ENCODE measurements at places on chromosomes 2 and 18. TPM values are rescaled to one million over a fixed set of nuclear protein-coding genes. Genes with fewer than 3 reads are reported as not detected.

DNA sequence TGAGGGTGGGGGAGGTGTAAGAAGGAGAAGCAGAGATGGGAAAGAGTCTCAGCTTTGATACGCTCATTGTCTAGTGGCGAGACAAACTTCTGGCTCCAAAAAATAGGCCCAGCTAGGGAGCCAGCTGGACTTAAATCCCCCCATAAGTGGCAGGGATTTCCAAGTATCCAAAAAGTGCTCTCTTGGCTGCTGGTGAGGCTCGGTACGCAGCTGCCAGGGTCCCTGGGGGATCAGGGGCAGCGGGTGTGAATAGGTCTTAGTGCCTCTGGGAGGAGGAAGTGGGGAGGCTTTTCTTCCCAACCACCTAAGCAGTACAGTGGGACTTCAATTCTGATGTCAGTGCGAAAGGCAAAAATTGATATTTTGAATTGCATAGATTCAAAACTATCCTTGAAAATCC lies 73.5 kb downstream of the ALK start:
- DNase-seq = no peak

DNA sequence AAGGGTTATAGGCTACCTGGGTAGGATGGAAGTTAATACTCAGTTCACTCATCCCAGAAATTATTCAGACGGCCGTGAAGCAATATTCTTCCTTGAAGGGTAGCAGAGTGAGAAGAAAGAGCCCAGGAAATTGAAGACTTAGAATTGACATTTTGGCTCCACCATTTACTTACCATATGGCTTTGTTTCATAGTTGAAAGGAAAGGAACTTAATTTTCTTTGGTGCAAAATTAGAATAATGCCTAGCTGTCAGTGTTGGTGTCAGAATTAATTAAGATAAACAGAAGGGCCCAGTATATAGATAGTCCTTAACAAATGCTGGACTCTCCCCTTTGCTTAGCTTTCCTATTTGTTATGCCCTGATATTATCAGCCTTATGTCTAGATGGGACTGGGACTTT lies 263.2 kb downstream of the KCNJ3 start:
- no peak for DNase-seq

DNA sequence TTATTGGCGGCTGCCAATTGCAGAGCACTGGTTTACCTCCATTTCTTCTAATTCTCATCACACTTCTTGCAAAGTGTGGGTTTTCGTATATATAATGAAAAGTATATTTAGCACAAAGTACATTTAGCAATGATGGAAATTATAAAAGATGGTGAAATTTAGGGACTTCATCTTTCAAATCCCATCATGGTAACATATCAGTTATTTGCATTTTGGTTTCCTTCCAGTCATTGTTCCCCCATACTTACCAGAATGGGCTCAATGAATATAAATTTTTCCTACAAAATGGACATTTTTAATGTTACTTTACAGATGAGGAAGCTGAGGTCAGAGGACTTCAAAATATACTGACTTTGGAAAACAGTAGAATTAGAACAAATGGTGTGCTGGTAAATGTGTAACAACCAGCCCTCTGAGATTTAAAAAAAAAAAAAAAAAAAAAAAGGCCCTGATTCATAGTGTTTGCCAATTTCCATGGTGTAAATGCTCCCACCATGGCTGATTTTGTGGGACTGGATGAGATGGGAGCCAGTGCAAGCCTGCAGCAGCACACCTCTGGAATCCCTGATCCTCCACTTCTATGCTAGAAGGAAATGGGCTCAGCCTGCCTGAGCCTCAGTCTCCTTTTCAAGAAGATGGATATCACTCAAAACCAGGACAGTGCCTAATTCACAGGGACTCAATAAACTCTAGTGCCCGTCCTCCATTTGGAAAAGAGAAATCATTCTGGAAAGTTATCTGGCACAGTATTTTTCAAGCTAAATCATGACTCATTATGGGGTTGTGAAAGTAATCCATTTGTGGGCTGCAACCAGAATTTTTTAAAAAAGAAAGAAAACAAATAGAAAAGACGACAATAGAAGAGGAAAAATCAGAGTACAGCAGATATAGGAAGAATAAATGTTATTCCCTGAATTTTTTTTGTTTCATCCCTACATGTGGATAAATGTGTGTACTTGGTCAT lies 34.0 kb downstream of the LBH start:
- DNase-seq = peak; percentile 92

DNA sequence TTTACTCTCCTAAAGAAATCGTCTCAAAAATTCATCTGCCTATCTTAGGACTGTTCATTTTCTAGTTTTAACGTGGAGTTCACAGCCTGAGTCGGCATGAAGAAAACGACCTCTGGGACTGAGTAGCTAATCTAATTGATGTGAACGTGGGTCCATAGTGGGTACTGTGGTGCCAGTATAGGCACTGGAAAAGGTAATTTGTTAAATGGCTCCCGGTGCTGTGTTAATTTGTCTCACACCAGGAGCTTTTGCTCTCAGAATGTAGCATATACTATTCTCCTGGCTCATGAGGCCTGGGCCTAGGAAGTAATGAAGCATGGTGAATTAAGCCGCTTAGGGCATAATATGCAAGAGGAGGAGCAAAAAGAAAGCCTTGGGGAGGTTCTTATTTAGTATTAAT lies 414.4 kb upstream of the NXPH2 start:
- DNase-seq = no peak

DNA sequence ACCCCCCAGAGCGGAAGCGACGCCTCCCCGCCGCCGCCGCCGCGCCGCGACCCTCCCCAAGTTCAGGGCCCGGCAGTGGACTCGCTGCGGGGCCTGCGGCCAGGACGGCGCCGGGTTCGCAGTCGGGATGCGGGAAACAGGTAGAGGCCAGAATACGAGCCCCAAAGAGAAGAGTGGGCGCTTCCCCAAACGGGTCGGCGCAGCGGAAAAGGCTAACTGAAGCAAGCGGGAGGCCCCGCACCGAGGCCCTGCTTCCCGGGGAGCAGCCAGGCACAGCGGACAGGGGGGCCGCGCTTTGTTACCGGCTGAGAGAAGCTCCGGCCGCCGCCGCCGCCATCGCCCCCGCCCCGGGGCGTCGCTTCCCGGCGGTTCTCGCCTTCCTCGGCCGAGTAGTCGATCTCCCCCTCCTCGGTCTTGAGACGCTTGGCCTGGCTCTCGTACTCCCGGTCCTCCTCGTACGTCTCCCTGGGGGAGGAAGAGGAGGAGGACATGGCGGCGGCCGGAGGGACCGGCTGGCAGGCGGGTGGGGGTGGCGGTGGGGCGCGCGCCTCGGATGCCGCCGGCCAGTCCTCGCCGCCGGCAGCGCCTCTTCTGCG lies 494 bp downstream of the HNRNPLL start:
- DNase-seq = no peak

GRCh38 chr2:231717281-231718171 lies 9.2 kb downstream of the PTMA start:
- DNase-seq = peak; percentile 95

DNA sequence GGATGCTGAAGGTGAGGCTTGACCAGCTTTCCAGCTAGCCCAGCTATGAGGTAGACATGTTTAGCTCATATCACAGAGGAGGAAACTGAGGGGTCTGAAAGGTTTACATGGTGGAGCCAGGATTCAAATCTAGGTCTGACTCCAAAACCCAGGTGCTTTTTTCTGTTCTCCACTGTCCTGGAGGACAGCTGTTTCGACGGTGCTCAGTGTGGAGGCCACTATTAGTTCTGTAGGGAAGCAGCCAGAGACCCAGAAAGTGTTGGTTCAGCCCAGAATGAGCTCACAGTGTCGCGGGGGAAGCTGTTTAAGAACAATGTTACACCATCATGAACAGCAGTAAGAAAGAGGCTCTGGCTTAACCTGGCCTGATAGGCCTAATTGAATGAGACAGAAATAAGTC lies 11.1 kb downstream of the PROC start:
- DNase-seq = no peak

GRCh38 chr2:223815186-223815883 lies 22.0 kb downstream of the AP1S3 start:
- peak; percentile 85 for DNase-seq

- no peak for DNase-seq
These were observed 148.5 kb upstream of the GYPC start for GRCh38 chr2:126507425-126507911.

DNA sequence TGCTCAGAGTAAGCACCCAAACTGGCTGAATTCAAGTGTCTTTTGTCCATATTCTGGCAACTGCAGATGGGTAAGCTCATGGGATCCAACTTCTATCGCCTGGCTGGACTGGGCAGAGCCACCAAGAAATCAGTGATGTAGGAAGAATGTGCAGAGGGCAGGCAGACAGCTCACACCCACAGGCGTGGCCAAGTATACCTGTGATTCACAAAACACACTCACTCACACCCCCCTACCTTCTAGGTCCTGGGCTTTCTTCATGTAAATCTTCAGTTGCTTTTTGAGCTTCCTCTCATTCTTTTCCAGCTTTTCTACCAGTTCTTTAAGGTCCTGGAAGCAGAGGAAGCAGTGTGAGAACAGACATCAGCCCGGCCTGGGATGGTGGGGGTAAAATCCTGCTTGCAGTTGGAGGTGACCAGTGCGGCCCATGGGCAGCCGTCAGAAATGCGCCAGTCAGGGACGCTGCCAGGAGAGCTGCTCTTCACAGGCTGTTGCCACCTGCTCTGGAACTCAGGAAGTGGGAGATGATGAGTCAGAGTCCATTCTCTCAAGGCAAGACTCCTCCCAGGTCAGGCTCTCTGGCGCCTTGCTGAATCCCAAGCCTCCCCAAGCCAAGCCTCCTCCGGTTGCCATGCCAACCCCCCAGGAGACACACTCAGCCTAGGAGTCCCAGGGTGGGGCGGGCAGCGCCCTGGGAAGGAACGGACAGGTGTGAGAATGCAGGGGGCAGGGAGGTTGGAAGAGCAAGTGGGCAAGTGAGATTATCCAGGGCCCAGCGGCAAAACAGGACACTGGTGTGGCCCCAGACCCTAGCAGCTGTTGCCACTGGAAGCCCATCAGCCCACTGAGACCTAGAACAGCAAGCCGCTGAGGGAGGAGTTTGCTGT lies 36.2 kb upstream of the ACAA2 start:
- peak; percentile 96 for DNase-seq

GRCh38 chr18:20971886-20972267 lies 139.7 kb downstream of the ROCK1 start:
- peak; percentile 58 for DNase-seq

DNA sequence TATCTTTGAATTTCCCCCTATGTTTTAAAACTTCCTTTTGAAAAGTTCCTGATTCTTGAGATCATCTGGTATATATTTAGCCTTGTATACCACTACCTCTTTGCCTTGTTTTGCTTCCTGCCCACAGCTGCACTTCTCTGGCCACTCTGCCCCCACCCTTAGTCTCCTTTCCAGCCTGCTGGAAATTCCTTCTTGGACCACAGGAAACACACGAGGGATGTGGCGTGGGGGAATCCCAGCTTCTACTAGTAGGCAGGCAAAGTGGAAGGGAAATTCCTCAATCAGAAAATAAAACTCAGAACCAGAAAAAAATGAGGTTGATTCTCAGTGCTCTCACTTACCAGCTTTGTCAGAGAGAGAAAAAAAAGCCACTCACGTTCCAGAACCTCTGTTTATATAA lies 13.4 kb downstream of the IL18RAP start:
- DNase-seq = no peak

DNA sequence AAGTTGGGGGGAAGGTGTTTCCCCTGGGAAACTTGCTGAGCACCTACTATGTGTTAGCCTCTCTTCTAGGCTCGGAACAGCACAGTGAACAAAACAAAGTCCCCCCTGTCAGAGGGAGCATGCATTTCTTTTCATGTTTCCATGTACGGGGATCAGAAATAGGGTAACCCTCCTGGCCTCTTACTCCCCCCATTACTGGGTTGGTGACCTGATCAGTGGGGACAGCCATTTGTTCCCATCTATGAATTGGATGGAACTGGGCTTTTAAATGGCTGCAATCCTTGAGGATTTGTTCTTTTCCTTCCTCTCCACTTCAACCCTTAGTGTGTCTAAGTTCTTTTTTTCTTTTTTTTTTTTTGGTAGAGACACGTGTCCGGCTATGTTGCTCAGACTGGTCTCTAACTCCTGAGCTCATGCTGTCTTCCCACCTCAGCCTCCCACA lies 13.7 kb downstream of the NCL start:
- DNase-seq = no peak

DNA sequence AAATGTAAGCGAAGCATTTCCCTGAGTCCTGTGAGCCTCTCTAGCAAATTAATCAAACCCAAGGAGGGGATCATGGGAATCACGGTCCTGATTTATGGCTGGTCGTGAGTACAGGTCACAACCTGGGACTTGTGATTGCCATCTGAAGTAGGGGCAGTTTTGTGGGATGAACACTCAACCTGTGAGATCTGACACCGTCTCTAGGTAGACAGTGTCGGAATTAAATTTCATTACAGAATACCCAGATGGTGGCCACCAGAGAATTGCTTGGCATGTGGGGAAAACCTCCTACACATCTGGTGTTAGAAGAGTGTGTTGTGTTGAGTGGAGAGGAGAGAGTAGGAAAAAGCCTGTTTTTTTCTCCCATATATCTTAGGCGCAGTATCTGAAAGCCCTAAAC lies 12.5 kb downstream of the CAPN14 start:
- DNase-seq = no peak

GRCh38 chr2:149143734-149144133 lies 105.2 kb downstream of the LYPD6B start:
- DNase-seq = no peak

Gene BCL2
- total RNA-seq = 11.9 TPM

- no peak for DNase-seq
These were observed 316.7 kb upstream of the SALL3 start for GRCh38 chr18:78662879-78663278.

Gene RFX8
- 7.6 TPM for total RNA-seq

DNA sequence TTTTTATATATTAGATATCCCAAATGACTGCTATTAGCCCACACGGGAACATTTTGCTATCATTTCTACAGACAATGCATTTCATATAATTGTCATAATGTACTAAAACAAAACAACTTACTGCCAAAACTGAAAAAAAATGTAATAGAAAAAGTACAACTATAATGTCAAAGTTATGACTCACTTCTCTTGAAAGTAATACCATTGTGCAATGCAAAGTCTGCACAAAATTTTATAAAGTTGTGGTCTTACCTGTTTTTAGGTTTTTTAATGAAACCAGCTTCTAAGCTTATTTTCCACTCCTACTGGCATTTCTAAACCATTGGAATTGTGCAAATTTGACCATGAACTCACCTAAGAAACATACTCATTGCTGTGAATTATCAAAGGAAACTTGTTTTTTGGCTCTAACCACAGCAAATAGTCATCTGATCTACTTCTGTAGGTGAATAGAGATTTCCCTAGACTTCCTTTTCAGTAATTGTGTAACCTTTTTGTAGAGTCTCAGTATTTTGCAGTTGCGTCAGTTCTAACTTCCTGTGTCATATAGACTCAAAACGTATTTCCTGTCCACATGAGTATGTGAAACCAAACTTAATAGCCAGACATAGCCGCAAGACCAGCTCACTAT lies 31.9 kb upstream of the TFPI start:
- DNase-seq = no peak
